Thoracic aorta (tissue), 2 donors: ENCODE measurements at places on chromosomes 12 and 14. TPM values are rescaled to one million over a fixed set of nuclear protein-coding genes. Genes with fewer than 3 reads are reported as not detected.

GALNT8 gene
- 1.9 TPM for total RNA-seq

DNA sequence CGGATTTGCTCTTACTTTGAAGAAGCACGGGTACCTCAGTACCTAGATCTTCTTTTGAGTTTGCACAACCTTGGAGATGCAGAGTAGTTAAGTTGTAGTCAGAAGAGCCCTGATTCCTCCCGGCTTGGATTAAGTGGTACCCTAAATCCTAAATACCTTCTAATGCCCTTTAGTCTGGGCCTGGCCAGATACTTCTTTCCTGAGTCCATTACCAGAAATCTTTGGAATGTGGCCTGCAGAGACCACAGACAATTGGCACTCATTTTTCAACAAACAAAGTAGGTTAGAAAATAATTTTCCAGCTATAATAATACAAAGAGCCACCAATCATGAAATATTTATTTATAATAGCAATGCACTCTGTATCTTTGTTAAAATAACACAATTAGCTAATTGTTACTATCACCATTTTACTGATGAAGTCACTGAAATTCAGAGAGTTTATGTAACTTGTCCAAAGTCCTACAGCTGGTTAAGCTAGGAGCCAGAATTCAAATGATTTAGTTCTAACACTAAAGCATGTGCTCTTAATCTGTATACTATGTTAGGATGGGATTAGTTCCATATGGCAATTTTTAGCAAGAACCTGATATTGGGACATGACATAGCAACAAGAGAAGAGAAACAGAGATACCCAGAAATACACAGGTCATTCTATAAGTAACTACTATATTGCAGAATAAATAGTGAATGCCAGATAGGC is 132.1 kb upstream of the PDZRN4 start:
- DNase-seq: no peak

DNA sequence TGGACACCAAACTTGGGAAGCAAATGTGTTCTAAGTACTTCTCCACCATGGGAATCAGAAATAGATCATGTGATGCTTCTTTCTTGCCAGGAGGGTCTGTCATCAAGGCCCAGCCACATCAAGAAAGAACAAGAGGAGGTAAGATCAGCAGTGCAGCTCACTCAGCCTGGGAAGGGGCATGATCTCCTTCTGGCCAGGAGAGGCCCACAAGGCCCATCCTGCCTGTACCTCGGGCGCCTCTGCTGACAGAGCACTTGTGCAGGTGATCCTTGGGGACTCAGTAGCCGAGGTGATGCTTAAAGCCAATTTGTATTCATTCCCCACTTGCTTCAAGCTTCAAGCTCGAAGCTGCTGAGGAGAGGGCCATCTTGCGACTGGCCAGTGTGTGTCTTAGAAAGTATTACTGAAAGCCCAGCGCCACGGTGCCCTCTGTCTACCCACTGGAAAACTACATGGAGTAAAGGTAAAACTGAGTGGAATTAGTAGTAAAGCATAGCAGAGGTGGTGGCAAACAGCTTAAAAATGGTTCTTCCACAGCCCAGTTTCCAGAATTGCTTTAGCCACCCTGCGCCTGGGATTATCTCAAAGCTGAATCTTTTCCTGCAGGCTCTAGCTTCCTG is 26.2 kb downstream of the RTRAF start:
- no peak for DNase-seq

GRCh38 chr14:71478542-71478941 is 453.7 kb upstream of the RGS6 start:
- DNase-seq: no peak

GRCh38 chr14:35400648-35401421 is 3.7 kb downstream of the NFKBIA start:
- DNase-seq: no peak

DNA sequence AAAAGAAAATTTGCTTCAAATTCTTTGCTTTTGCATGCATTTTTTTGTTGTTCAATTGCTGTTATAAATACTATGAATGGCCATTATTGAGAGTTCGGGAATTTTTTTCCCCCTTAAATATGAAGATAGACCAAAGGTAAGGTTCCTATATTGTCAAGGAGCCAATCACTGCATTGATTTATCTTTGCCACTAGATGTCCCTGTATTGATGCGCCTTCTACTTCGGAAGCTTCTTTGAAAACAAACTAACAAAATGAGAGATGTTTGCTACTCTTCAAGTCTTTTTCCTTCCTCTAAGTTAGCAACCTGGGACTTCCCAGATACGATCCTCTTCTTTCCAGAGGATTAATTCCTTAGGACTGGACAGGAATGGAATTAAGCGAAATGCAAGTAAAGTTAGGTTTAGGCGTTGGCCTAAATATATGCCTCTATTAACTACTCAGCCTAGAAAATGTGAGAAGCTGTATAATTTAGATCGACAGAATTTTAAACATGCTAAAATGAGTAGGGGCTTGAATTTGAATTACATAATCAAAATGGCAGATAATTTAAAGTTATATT is 318.1 kb downstream of the AEBP2 start:
- DNase-seq: no peak

DNA sequence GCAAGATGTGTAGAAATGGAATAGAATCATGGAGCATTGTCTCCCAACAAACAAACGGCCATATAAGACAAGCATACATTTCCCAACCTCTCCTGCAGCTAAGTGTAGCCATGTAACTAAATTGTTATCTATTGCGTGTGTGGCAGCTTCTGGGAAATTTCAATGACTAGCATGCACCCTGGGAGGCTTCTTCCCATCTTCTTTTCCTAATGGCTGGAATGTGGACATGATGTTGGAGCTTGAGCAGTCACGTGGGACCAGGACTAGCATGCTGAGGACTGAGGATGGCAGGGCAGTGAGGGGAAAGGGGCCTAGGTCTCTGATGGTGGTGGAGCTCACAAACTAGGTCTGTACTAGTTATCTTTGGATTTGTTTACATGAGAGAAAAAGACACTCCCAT is 21.7 kb upstream of the CTDSP2 start:
- no peak for DNase-seq

GRCh38 chr12:123237646-123238329 is 4.6 kb downstream of the MTRFR start:
- DNase-seq: peak; percentile 48

- DNase-seq: no peak
Observed at GRCh38 chr14:96281486-96281885, 25.5 kb downstream of the BDKRB1 start.

- DNase-seq: no peak
Observed at GRCh38 chr12:98845957-98846356, 200.9 kb downstream of the APAF1 start.

DNA sequence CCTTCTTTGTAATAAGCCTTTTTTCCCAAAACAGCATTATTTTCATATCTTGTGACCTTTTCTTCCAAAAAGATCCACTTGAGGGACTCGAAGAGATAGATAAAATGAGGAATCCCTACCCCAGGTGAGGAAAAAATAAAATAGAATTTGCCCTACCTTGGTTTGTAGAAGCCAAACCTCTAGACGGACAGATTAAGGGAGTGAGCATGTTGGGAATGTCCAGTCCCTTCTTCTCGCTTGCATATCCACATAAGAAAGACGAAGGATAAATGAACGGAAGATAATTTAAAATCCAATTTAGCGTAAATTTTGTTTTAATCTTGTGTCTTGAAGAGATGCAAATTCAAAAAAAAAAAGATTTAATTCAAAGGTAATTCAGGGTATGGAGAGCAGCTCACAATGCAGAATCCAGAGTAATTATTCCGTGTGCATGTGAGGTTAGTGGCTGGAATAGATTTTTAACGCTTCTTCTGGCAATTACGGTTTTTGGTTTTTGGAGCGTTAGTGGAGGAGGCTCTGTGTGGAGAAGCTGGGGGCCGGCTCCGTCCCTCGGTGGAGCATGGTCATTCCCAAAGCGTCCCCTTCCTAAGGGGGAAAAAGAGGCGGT is 1.5 kb downstream of the GRIN2B start:
- no peak for DNase-seq

- DNase-seq: no peak
Observed at GRCh38 chr12:131869871-131870418, 24.5 kb upstream of the ULK1 start.
